HCT116 (cell line): ENCODE measurements at places on chromosomes 5 and 9.

DNA sequence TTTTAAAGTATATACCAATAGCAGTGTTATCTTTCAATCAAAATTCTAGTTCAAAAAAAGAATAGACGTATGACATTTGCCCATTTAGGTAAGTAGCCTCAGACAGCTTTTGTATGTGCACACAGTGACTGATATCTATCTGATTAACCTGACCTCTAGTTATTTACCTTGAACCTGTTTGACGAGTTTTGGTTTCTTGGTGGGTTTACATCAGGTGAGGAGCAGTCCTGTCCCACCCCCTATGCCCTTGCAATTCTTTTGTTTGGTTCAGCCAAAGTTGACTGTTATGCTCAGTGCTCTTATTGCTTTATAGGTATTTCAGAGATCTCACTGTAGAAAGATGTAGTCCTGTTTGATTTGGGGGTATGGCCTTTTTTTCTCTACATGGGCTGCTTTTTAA is 147.2 kb downstream of the ISOC1 start:
- no peak for DNase-seq

DNA sequence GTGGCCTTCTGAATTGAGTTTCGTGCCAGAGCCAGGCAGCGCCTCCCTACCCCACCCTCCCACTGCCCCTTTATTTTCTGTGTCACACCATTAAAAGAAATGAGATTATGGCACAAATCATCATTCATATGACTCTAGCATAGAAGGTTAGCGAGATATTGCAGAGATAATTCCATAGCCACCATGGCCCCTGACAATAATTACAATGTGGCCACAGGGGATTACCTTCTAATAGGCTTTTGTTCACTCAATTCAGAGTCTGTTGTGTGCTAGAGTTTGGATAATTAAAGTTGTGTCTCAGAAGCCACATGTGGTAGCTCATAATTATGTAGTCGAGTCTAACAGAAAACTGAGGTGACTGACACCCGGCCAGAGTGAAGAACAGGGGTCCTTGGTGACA is 428.1 kb downstream of the ARHGEF28 start:
- DNase-seq = no peak

DNA sequence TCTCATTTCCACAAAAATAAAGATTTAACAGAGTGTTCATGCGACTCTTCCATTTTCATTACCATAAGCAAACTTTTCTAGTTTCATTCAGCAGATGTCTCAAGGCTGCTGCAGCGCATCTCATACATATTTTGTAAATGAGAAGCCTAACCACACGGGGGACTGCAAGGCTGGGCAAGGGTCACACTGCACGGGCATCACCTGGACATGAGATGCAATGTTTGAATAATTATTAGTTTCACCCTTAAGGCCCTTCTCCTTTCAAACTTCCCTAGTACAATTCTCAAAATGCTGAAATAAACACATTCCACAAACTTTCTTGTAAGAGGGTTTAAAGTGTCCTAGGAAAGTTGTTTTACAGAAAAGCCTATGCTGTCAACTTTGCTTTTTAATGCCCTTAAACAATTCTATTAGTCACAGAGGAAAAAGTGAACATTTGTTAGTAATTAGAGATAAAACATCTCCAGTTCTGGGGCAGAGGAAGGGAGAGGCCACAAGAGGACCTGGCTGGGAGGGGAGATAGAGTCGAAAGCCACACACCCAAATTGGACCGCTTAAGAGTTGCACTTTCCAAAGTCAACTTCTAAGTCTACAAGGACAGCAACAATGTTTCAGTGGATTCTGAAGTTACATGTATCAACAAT is 1.3 kb downstream of the DENND1A start:
- DNase-seq = no peak

GRCh38 chr5:68449380-68449779 is 233.8 kb downstream of the PIK3R1 start:
- DNase-seq = no peak

GRCh38 chr5:14286007-14286406 is 142.9 kb downstream of the TRIO start:
- DNase-seq = no peak

DNA sequence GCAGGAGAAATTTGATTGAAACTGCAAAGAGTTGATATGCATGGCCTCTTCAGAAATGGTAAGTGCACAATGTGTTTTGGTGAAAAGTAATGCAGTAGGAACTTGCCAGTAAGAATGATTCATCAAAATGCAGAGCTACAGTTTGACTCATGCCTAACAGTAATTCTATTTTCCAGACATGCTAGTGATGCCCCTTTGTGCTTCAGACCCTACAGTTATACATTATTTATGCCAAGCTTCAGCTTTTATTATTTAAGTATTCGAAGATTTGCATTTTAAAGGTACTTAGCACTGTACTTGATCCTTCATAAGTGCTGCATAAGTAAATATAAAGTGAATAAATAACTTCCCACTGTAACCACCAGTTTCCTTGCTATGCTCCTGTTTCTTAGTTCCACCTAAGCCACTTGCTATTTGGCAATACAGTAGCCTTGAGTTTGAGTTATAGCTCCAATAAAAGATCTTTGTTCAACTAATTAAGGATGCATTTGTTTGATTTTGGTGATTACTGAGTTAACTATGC is 3.6 kb upstream of the SPATA31E1 start:
- no peak for DNase-seq

GRCh38 chr9:3468421-3469205 is 57.2 kb downstream of the RFX3 start:
- DNase-seq = no peak

DNA sequence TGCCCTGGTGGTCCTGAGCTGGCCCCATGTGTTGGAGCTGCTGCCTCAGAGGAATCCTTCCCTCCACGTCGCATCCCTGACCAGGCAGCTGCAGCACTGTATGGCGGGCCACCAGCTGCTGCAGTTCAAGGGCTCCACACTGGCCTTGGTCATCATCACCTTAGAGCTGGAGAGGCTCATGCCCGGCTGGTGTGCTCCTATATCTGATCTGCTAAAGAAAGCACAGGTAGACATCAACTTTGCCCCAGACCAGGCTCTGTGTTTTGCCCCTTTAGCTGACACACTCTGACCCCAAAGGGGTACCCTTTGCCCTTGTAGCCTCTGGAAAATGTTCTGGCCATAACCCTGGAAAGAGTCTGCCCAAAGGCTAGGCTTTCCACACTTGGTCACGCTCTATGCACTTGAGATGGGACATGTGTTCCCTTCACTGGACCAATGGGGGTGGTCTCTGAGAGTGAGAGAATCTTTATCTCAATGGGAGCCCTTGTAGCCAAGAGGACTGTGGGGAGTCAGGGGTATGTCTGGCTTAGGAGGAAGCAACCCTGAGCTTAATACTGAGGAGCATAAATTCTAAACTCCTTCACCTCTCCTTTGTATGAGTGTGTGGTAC is 4.8 kb downstream of the CCNI2 start:
- DNase-seq = no peak

GRCh38 chr5:56745864-56746263 is 69.5 kb upstream of the MAP3K1 start:
- no peak for DNase-seq

- no peak for DNase-seq
These were observed 114.2 kb upstream of the ADAMTS16 start for GRCh38 chr5:5025774-5026408.
